ENCODE measurements at places on chromosomes 4 and X.

DNA sequence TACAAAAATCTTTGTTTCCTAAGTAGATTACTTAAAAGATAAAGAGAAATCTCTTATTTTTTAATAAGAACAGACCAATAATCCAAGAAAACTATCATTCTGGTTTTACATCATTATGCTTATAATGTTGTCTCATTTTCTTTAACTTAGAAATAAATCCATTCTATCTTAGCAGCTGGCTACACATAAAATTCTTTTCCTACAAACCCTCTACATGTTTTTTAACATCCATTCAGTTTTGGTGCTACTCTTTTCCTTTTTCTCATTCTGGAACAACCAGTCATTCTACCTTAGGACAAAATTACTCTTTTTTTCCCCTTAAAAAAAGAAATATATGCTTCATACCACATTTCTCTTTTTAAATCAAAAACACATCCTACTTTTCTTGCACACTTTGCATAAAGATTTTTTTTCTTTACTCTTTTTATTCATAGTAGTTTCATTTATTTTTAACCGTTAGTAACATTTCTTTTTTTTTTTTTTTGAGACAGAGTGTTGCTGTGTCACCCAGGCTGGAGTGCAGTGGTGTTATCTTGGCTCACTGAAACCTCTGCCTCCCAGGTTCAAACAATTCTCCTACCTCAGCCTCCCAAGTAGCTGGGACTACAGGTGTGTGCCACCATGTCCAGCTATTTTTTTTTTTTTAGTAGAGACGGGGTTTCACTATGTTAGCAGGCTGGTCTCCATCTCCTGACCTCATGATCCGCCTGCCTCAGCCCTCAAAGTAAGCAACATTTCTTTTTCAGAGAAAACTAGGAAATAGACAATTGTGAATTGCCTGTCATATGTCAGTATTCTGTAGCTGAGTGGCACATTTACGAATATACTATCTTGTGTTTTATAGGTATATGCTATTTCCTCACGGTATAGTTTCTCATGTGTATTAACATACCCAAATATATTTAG, 562.8 kb downstream of the ADGRL3 start:
- no peak for DNase-seq

DNA sequence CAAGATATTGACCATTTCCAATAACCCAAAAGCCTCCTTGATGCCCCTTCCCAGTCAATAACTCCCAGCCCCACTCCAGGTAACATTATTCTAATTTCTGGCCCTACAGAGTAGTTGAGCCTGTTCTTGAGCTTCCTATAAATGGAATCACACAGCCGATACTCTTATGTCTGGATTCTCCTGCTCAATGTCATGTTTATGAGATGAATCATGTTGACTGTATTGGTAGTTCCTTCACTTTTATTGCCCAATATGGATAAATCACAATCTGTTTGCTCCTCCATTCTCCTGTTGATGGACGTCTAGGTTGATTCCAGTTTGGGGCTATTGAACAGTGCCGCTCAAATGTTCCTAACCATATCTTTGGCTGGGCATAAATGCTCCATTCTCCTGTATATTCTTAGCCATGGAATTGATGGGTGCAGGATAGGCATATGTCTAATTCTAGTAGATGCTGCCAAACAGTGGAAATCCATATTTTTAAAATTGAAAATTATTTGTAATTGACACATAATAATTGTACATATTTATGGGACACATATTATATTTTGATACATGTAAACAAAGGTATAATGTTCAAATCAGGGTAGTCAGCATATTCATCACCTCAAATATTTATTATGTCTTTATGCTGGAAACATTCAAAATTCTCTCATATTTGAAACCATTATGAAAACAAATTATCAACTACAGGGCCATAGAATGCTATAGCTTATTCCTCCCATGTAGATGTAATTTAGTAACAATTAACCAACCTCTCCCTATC, 40.5 kb upstream of the SLC2A9 start:
- DNase-seq = no peak

DNA sequence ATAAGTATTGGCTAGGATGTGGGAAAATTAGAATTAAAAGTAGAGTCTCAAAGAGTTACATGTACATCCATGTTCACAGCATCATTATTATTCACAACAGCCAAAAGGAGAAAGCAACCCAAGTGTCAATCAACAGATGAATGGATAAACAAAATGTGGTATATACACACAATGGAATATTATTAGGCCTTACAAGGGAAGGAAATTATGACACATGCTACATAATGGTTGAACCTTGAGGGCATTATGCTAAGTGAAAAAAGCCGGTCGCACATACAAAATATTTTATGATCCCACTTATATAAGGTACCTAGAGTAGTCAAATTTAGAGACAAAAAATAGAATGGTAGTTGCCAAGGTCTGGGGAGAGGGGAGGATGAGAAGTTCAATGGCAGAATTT, 80.1 kb downstream of the HUWE1 start:
- DNase-seq = no peak

- no peak for DNase-seq
Measured at GRCh38 chr4:174517502-174518445, 4.5 kb downstream of the HPGD start.

GRCh38 chrX:1126738-1127137, 85.7 kb downstream of the CRLF2 start:
- no peak for DNase-seq

DNA sequence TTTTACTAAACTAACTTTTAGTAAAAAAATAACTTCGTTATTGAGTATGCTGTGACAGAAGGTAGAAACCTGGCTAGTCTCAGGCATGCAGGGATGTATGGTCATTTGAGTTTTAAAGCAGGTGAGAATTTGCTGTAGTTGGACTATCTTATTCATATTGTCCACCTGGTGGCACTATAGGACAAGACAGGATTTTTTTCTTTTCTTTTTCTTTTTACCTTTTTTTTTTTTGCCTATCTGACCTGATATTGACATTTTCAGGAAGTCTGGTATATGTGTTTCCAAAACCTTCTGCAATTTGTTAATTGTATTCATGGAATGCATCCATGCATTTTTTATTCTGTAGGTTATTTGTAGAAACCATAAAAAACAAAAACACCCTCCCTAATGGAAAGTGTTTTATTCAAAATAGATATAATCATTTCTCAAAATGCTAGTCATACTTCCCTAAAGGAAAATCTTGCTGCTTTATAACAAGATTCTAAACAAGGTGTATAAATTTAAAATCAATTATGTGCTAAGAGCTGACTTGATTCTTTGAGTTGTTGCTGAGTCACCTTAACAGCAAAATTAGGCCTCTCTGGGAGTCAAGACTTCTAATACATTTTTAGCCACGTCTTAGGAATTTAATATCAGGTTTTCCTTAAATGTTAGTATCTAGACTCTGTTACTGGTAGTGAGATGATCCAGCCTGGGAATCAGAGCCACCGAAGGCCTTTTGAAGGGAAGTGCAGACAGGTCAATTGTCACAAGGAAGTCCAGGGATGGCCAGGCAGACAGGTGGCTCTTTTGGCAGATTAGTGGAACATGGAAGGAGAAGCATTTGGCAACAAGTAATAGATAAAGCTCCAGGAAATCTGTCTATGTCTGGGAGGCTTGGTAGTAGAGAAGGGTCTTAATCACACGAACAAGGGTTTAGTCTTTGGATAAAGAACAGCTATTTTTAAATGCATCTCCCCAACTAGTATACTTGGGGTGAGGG, 201.3 kb upstream of the GNPDA2 start:
- DNase-seq = no peak

DNA sequence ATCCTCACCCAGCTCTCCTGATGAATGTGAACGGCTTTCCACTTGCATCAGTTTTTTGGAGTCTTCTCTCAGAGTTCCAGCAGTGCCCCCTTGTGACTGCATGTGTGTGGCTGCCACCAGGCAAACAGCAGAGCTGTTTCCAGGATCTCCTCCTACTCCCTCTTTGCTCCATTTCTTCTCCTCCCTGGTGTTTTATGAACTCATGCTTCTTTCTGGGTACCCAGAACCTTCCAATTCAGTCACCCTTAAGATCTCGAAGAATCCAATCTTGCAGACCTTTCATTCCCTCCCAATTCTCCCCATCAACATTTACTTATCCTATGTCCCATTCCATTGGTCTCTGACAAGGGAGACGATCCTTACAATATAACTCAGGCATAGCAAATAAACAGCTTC, 6.8 kb upstream of the TCEANC start:
- DNase-seq = no peak

GRCh38 chr4:80134936-80135701, 62.1 kb upstream of the ANTXR2 start:
- no peak for DNase-seq

DNA sequence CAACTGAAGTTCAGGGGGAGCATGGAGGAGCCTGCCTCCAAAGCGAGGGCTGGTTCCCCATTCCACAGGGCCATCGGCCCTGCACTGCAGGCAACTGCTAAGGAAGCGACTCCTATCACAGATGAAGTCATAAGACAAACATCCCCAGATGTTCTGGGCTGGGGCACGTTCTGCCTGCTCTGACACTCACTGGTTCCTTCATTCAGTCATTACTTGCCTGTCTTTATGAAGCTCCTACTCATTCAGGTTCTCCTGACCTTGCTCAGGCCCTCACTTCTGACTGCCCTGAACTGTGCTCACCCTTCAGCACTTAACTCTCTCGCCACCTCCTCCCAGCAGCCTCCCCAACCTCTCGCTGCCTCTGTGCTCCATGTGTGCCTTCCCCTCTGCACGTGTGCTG, 2.5 kb upstream of the SLC2A9 start:
- DNase-seq = no peak

DNA sequence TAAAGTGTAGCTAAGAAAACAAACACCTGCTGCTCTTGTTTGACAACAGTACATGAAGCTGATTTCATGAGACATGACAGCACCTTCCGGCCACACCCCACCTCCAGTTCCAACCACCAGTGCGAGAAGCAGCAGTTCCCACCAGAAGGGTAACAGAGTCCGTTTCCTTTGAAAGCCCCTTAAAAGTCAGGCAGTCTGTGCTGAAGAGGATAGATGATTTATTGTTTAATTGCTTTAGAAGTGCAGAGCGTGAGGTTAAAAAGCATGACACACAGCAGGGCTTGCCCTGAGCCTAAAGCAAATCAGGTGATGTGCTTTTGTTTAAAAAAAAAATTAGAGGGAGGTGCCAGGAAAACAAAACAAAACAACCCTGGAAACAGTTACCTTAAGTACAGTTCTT, 82.6 kb downstream of the HADH start:
- peak; percentile 29 for DNase-seq

DNA sequence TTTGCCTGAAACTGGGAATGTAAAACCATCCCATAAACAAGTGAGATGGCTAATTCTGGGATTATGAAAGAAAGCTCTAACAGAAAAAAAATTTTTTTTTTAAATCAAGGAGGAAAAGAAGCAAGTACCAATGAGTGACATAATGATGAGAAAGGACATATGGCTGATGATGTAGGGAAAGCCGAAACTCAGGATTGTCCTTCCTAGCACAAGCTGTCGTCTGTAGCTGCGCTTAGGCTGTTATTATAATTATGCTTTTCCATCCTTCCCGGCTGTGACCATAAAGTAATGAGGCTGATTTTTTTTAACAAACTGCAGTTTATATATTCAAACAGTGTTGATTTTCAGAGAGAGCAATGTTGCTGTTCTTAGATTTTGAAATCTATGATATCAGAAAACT, 209.8 kb upstream of the NOCT start:
- no peak for DNase-seq

- DNase-seq = no peak
Measured at GRCh38 chr4:78629991-78630541, 78.5 kb downstream of the ANXA3 start.

DNA sequence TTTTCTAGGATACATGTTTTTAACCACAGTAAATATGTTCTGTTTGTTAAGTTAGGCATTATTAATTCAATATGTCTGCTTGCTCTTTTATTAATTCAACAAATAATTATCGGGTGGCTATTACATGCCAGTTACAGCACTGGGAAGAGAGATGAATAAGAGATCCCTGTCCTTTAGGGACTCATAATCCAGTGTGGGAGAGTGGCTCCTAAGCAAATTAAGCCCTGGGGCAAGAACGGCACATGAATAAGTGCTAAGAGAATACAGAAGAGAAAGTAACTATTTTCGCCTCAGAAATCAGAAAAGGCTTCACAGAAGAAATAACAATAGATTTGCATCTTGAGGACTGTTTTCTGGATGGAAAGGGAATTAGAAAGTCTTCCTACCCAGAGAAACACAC, 236.7 kb downstream of the NR3C2 start:
- no peak for DNase-seq

DNA sequence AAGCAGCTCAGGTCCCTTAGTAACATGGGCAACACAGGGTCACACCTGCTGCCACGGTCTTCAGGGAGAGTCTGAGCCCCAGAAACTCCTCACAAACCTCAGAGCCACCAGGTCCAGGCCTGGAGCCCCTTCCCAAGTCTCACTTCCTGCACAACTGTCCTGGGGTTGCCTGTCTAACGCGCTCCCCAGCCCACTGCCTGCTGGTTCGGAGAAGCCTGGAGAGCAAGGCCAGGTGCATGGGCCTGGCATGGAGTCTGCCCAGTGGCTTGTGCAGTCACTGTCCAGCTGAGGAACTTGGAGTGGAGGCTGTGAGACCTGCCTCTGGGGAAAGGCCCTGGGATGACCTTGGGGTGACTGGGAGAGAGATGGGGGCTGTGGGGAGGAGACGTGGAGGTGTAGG, 28.0 kb downstream of the FAM53A start:
- no peak for DNase-seq
